Stimulated activated CD8-positive, alpha-beta memory T cell treated with anti-CD3 and anti-CD28 coated beads, Interleukin-4, amount 100 ng/mL, for 1 hour (primary cell): ENCODE measurements at places on chromosomes 12 and 14.

DNA sequence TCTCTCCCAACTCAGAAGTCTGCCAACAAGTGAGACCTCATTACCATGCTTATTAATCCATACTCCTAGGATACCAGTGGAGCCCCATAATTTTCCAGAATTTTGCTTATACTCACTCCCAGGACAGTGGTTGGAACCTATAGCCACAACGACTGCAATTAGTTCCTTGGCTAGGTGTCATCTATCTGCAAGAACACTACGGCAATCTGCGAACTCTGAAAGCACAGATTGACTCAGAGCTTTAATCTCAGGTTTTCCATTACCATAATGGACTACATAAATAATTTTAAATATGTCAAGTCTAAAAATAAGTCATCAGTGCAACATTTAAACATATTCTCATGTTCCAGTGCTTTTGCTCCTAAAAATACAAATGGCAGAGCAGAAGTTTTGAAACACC is 33.4 kb downstream of the TMTC3 start:
- no peak for DNase-seq

- DNase-seq: no peak
Observed at GRCh38 chr12:120941846-120942405, 36.4 kb upstream of the HNF1A start.

DNA sequence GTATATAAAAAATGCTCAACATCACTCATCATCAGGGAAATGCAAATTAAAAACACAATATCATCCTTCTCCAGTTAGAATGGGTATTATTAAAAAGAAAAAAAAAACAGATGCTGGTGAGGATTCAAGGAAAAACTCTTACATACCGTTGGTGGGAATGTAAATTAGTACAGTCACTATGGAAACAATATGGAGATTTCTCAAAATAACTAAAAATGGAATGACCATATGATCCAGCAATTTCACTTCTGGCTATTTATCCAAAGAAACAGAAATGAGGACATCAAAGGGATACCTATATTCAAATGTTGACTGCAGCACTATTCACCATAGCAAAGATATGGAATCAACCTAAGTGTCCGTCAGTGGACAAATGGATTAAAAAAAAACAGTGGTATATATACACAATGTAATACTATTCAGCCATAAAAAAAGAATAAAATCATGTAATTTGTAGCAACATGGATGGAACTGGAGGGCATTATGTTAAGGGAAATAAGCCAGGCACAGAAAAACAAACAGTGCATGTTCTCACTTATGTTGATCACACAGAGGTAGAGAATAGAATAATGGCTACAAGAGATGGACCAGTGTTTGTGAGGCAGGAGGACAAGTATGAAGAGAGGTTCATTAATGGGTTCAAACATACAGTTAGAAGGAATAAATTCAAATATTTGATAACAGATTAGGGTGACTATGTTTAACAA is 14.4 kb upstream of the PRR4 start:
- no peak for DNase-seq

DNA sequence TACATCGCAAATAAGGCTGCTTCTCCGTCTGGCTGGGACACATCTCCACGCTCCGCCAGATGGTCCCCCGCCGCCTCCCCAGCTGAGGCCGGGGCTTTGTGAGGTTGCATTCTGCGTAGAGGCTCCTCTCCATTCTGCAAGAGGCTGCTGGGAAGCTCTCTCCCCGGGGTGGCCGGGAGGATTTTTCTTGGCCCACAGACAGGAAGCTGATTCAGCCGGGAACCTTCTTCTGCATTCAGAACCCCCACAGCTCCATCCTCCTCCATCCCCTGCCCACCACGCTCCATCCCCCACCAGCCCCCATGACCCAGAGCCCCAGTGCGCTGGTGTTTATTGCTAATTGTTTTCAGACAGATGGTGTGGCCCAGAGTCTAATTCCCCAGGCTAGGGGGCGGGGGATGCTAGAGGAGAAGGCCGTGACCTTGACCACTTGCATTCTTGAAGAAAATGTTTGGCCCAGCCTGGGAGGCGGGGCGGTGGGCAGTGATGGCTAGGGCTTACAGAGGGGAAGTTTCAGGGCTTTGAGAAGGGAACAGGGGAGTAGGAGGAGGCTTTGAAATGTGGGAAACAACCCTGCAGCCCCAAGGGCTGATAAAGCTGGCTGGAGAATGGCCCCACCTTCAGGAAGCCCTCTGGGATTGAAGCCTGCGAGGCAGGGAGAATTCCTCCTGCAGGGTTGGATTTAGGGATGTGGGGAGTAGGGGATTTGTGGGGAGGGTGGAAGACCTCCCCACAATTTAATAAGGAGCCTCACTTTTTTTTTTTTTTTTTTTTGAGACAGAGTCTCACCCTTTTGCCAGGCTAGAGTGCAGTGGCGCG is 88.5 kb upstream of the NCOR2 start:
- DNase-seq: no peak

DNA sequence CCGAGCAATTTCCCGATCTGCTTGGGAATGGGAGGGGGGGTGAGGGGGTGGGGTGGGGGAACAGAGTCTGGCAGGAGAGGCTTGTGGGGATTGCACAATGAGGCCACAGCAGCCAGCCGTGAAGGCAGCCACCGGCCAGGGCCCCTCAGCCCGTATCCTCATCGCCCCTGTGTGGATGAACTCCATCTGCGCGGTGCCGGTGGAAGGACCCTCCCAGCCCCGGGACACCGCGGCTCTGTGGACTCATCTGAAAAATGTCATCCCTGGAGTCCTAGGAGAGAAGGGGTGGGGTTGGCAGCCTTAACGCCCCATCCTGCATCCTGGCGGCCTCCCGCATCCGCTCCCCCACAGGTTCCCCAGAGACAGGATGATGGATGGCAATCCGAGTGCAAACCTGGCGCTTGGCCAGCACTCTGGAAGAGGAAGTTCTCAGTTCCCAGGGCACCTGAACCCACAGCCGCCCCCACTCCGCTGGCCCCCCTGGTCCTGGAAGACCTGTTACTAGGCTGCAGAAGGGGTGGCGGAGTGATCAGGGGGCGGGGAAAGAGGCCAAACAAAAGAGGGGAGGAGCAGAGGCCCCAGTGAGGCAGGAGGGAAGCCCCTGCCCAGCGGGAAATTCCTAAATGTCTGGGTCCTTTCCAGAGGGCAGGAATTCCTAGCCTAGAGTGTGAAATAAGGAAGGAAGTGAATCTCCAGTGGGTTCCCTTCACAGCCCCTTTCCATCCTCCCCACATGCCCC is 1.2 kb upstream of the TNFAIP2 start:
- DNase-seq: no peak

DNA sequence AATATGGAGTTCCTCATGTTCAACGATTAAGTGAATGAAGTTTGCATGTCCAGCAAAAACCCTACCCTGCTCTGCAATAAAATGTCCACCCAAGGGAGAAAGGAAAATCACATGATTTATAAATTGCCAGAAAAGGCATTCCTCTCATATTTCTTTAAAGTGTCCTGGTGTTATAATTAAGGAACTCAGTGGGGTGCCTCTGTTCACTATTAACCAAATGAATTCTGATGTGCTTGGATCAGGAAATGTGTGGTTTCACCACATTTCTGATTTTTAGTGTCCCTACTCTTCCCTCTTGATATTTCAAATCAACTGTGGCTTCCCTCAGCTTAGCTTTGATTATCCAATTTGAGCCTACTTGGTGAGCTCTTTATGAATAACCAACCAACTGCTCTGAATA is 208.1 kb downstream of the PHLDA1 start:
- no peak for DNase-seq

DNA sequence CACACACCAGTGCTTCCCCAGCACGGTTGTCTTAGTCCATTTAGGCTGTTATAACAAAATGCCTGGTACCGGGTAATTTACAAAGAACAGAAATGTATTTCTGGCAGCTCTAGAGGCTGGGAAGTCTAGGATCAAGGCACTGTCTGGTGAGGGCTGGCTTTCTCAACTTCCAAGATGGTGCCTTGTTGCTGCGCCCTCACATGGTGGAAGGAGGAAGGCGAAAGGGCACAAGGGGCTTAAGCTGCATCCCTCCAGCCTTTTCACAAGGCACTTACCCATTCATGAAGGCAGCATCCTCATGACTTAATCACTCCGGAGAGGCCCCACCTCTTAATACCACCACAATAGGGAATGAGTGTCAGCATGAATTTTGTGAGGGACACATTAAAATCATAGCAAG is 155.5 kb downstream of the SLC15A5 start:
- DNase-seq: no peak

DNA sequence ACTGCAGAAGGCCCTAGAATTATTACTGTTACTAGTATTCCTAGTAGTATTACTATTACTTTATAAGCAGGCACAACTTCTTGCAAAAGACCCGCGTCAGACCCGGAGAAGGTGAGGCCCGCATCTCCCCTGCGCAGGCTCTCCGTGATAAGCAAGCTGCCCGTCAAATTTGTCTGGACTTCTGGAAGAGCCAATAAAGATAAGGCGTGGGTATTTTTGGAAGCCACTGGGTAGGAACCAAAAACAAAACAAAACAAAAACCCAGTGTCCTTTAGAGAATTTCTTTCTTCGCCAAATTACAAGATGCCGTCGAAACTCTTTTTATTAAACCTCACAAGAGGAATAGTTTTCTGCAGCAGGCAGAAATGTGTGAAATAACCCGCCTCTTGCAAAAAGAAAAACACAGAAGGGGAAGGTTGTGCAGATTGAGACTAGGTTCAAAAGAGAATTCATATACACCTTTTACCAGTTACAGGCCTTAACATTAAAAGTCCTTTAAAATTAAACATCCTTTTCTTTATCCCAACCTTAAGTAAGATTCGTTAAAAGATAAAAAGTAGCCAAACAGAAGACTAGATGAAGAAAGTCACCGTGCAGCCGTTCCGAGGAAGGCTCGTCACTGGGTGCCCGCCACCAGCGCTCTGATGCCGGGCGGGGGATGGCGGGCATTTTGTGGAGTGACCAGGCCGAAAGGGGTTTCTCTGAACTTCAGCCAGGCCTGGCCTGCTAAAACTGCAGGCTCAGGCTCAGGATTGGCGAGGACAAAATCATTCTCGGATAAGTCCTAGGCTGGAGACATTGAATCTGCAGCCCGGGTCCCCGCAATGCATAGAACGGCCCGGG is 1.6 kb downstream of the TBX5 start:
- no peak for DNase-seq

- no peak for DNase-seq
Observed at GRCh38 chr14:102760496-102761193, 16.6 kb upstream of the TRAF3 start.

DNA sequence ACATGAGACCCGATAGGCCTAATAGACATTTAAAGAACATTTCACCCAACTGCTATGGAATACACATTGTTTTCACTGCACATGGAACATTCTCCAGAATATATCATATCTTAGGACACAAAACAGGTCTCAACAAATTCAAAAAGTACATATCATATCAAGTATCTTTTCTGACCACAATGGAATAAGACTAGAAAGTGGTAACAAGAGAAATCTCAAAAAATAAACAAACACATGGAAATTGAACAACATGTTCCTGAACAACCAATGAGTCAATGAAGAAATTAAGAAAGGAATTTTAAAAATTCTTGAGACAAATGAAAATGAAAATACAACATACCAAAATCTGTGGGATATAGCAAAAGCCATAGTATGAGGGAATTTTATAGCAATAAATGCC is 208.1 kb downstream of the PTPRO start:
- DNase-seq: no peak

DNA sequence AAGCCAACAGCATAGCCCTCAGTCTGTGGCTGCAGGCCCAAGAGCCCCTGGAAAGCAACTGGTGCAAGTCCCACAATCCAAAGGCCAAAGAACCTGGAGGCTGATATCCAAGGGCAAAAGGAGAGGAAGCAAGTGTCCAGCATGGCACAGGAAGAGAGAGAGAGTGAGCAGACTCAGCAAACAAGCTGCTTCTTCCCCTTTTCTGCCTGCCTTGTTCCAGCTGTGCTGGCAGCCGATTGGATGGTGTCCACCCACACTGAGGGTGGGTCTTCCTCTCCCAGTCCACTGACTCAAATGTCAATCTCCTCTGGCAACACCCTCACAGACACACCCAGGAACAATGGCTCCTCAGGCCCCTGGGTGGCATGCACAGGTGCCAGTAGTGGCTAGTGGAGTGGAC is 33.5 kb downstream of the SMCO2 start:
- DNase-seq: no peak
